ENCODE measurements at places on chromosomes 16 and 17.

- no peak for DNase-seq
Observed at GRCh38 chr16:2971134-2971984, 2.2 kb downstream of the PAQR4 start.

- DNase-seq = no peak
Observed at GRCh38 chr17:20262226-20263114, 204.9 kb downstream of the LGALS9B start.

- DNase-seq = no peak
Observed at GRCh38 chr16:54236773-54237172, 49.8 kb downstream of the IRX3 start.

- no peak for DNase-seq
Observed at GRCh38 chr17:48181653-48182052, 74.1 kb downstream of the SNX11 start.

DNA sequence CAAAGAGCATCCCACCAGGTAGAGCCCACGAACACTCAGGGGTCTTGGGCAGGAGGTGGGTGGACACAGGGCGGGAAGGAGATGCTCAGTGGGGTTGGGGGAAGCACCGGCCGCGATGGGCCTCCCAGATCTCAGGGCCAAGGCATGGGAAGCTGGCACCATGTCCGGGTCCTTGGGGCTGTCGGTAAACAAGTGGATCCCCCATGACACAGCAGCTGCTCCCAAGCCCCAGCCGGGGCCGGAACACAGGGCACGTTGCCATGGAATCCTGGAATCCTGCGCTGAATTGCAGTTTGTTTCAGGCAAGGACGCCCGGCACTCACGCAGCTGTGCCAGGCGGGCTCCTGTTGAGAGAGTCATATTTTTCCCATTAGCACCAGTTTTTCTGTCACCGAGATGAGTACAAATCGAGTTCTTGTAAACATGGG lies 23.0 kb upstream of the CHMP6 start:
- DNase-seq = no peak

DNA sequence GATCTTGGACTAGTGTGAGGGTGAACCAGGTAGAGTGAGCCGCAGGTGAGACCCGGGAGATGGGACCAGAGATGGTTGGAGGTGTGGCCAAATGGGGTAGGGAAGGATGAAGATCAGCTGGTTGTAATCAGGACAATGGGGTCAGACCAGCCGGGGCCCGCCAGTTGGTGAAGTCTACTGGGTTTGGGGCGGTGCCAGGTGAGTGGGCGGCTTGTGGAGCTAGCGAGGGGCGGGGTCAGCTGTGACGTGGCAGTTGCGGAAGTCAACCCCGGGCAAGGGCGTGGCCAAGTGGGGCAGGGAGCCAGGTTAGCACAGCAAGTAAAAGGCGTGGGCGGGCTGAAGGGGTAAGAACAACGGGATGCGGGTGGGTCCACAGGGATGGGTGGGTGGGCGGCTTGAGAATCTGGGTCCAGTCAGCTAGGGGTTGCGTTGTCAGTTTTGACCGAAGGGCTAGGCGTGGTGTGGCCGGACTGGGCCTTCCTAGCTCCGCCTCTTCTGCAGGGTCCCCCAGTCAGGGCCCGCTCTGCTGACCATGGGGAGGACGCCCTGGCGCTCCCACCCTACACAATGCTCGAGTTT lies 25.5 kb upstream of the ALKBH5 start:
- peak; percentile 92 for DNase-seq

DNA sequence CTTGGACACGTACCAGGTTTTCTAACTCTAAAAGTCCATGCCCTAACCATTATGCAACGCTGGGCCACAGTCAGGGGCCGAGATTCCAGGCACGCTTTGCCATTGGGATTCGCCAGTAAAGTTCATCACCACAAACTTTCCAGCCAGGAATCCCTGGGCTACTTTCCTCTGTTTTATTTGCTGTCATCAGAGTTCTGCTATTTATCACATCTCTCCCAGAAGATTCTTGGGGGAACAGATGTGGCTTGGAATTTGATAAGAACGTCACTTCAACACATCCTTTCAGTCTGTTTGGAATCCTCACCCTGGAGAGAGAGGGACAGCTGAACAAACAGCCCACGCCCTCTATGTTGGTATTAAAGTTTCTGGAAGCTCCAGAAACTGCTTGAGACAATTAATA lies 109.6 kb upstream of the CACNG3 start:
- no peak for DNase-seq

- no peak for DNase-seq
Observed at GRCh38 chr17:29240968-29241963, 5.4 kb upstream of the CRYBA1 start.

DNA sequence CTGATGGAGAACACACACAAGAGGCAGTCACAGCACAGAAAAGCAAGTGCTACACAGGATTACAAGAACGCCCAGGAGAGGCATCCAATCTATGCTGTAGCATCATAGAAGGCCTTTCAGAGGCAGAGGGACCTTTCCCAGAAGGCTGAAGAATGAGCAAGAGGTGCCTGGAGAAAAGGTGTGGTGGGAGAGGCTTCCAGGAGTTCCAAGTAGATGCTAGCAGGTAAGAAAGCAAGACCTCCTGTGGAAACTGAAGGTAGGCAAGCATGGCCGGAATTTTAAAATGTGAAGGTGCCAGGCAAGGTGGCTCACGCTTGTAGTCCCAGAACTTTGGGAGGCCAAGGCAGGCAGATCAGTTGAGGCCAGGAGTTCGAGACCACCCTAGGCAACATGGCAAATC lies 2.1 kb downstream of the ARHGAP17 start:
- DNase-seq = no peak

DNA sequence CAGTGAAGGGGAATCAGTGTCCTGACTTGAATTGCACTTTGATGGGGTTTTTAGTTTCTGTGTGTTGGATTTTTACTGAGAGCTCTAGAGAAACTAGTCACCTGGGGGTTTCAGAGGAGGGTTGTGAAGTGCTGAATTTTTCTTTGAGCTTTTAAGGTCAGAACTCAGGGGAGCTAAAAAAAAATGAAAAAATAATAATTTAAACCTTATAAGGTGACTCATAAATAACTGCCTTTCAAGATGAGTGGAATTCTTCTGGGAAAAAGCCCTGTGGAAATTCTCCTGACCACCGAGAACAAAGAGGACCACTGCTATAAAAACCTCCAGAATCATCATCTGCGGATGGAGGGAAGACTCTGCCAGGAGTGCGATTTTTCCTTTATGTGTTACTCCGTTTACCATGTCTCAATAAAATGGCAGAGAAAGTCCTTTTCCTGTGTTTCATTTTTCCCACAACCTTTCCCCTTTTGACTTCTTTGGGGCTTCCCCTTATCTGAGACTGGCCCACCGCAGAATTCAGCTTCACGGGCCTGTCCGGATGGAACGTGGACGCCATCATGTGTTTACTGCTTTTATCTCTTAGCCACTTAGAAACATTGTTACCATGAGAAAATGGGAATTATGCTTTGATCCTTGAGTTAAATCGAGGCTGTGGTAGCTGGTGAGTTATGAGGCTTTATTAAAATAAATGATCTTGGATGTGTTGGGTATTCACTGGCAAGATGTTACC lies 39.7 kb downstream of the RPTOR start:
- no peak for DNase-seq

- no peak for DNase-seq
Observed at GRCh38 chr16:21162661-21163151, 4.2 kb downstream of the LDAF1 start.

DNA sequence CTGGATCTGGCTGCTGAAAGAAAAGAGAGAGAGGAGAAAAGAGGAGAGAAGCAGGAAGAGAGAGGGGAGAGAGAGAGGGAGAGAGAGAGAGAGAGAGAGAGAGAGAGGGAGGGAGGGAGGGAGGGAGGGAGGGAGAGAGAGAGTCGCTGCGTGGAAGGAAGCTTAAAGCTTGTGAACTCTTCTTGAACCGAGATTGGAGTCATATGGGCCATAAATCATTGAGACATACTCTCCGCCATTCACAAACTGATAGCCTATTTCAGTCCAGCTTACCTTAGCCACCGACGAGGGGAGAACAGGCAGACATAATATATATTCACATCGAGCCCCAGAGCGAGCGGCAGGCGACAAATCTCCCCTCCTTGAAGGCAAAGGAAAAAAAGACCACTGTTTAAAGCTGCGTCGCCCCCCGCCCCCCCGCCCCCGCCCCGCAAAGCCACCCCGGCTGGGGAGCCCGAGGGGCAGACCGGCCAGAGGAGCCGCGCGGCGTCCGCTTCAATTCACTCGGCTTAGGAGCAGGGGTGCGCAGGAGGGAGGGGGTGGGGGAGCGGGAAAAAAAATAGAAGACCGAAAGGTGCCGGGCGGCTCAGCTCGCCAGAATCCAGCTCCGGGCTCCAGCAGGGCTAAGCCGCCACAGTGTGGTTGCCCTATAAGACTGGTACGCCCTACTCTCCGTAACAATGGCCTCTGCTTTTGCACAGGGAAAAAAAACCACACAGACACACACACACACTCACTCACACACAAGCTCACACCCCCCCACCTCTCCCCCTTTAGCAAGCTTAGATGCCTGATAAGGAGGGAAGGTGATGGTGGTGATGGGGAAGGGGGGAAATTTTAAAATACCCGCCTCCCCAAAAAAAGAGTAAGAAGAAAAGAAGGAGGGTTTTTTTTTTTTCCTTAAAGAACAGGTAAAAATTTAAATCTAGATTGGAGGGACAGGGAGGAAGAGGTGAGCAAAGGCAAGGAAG lies 10.6 kb upstream of the HOXB2 start:
- no peak for DNase-seq

- DNase-seq = no peak
Observed at GRCh38 chr17:50059256-50059655, 3.3 kb downstream of the ITGA3 start.

DNA sequence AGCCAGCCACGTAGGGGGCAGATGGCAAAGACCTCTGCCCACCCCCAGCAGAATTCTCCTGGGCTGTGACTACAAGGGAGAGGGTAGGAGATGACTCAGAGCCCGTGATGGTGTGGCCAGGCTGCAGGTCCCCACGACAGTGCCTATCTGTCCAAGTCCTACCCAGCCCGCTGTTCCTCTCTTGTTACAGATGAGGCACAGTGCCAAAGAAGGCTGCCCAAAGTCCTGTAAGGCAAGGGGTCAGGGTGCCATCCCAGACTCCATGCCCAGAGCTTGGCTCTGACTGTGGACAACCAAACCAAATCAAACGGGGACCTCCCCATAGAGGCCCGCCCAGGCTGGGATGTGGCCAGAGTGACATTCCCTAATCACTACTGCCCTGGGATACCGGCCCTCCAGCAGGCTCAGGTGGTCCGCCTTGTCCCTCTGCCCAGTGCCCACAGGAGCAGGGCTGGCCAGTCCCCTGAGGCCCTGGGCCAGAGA lies 12.6 kb upstream of the BCAR1 start:
- DNase-seq = no peak

- DNase-seq = no peak
Observed at GRCh38 chr16:55678161-55678821, 22.5 kb downstream of the SLC6A2 start.

DNA sequence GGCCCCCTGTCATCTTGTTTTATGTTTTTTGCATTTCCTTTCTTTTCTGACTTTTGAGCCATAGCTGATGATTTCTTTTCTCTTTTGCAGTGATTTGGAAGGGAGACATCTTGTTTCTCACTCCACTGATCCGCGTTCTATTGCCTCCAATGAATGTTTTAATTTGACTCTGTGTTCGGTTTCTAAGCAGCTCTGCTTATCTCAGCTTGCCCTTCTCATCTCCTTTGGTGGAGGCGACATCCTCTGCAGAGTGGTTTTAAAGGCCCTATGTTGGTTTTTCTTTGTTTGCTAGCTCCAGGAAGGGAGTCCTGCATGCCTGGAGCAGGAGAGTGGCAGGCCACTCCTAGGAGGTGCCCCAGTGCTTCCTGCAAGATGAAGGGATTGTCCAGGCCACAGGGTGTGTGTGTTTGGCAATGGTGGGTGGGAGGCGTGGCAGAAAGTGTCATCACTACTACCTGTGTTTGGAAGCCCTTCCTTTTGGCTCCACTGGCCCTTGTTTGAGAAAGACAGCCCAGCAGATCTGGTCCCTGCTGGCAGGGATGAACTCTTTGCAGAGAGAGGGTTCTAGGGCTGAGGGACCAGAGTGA lies 13.6 kb downstream of the SMPD3 start:
- no peak for DNase-seq

- no peak for DNase-seq
Observed at GRCh38 chr16:1763521-1764511, 7.5 kb downstream of the NME3 start.

- no peak for DNase-seq
Observed at GRCh38 chr16:70152578-70153302, 20.8 kb upstream of the CLEC18C start.

DNA sequence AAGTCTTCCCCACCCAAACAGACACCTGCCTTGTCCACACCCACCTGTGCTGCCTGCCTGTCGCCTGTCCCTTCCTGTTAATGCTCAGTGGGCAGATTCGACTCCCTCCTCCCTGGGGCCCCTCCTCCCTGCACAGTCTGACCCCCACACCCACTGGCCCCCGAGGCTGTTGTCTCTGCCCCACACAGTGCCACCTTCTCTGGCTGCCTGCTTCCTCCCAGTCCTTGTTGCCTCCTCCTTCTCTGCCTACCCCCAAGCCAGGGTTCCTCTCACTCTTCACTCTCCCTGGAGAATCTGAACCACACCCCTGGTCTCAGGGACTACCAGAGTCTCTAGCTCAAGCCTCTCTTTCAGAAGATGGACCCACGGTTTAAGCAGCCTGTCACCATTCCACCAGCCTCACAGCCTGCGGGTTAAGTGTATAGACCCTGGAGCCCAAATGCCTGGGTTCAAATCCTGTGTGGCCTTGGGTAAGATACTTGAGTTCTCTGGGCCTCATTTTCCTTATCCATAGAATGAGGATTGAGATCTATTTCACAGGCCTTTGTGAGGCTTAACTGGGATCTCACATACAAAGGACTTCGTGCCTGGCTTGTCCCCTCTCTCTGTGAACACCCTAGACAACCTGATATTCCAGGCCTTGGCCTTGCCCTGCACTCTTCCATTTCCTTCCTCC lies 3.8 kb upstream of the ARHGAP23 start:
- DNase-seq = no peak

DNA sequence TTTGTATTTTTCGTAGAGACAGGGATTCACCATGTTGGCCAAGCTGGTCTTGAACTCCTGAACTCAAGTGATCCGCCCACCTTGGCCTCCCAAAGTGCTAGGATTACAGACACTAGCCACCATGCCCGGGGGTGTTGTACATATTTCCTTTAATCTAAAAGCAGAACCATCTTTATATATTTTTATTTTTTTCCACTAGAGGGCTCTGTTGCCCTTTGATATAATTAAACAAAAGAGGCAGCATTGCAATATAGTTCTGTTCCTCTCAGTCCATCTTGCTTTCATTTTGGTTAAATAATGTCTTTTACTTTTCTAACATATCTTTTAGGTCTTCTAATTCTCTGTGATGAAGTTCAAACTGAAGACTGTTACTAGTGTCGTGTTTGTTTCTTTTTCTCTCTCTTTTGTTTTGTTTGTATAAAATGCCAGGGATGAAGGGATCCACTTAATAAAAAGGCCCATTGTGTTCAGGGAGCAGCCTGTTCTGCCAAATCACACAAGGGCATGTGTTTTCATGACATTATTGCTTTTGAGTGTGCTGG lies 23.4 kb downstream of the WWOX start:
- DNase-seq = peak; percentile 50

- DNase-seq = no peak
Observed at GRCh38 chr16:51410125-51410524, 259.1 kb upstream of the SALL1 start.

DNA sequence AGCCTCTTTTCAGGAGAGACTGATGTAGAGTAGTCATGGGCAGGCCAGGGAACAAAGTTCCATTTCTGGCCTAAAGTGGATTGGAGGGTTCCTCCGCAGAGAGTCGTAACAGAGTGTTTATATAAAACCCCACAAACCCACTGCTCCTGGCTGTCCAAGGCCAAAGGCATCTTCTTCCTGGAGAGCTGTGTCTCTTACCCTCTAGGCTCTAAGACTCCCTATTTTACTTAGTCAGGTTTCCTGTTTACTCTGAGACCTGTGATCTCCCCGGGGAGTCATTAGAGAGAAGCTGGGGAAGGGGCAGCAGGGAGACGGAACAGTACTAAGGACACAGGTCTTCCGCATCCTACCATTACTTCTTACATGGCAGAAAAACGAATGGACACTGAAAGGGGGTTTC lies 69.5 kb downstream of the HIC1 start:
- no peak for DNase-seq
